Astrocyte (in vitro differentiated cells and primary cell): ENCODE measurements at places on chromosomes 6 and 20. TPM values are rescaled to one million over a fixed set of nuclear protein-coding genes. Genes with fewer than 3 reads are reported as not detected.

DNA sequence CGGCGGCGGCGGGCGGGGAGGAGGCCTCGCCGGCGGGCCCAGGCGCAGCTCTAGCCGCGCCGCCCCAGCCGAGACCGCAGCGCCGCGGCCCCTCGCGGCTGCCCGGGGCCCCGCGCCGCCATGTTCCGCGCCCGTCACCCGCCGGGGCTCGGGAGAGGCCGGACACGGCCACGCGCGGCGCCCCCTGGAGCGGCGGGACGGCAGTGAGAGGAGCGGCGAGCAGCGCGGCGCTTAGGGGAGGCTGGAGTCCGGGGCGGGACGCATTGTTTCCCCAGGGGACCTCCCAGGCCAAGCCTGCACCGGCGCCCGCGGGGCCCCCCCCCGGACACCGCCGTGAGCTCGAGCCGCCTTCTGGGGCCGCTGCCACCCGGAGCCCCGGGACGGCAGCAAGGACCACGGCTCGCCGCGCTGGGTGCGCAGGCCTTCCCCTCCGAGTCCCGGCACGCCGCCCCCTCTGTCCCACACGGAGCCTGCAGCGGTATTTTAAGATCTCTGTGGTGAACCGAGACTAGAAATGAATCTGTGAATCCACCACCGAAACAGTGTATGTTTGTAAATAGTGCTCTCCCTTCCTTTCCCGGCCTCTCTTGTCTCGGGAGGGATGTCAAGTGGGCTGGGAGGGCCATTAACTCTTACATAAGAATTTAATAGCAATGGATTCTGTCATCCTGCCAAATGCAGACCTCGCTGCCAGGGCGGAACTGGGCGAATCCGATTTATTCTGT is 424 bp upstream of the KIF13A start:
- H3K4me1 ChIP-seq = peaks cover 27% of the 10 kb centered on the region
- no peaks in the 10 kb centered on the region for H3K36me3 ChIP-seq
- H3K27me3 ChIP-seq = no peaks in the 10 kb centered on the region
- peak overlapping the region; percentile 65 for H3K4me3 ChIP-seq

DNA sequence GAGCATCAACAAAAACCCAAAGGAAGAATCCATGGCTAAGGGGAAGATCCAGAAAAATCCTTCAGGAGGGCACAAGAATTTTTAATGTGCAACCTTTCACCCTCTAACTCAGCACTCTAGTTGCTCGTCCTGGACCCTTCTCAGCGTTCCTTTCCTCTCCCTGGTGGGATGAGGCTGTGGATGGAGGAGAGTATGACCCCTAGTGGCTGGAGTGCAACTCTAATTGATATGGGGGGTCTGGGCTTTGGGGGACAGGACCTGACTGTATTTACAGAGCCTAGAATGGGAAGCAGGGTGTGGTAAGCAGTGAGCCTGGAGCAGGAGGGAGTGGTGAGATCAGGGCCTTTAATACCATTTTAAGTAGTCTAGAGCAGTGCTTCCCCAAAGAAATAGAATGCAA is 83.9 kb upstream of the CEP85L start:
- H3K36me3 ChIP-seq = no peaks in the 10 kb centered on the region
- no peak for DNase-seq
- H3K27ac ChIP-seq = no peak overlapping the region
- H3K4me1 ChIP-seq = no peaks in the 10 kb centered on the region
- H3K27me3 ChIP-seq = no peaks in the 10 kb centered on the region

GRCh38 chr20:36839150-36839549 is 36.8 kb upstream of the TLDC2 start:
- no peak for DNase-seq
- no peaks in the 10 kb centered on the region for H3K36me3 ChIP-seq
- H3K4me3 ChIP-seq = no peak overlapping the region
- H3K4me1 ChIP-seq = peaks cover 25% of the 10 kb centered on the region
- H3K27ac ChIP-seq = no peak overlapping the region

DNA sequence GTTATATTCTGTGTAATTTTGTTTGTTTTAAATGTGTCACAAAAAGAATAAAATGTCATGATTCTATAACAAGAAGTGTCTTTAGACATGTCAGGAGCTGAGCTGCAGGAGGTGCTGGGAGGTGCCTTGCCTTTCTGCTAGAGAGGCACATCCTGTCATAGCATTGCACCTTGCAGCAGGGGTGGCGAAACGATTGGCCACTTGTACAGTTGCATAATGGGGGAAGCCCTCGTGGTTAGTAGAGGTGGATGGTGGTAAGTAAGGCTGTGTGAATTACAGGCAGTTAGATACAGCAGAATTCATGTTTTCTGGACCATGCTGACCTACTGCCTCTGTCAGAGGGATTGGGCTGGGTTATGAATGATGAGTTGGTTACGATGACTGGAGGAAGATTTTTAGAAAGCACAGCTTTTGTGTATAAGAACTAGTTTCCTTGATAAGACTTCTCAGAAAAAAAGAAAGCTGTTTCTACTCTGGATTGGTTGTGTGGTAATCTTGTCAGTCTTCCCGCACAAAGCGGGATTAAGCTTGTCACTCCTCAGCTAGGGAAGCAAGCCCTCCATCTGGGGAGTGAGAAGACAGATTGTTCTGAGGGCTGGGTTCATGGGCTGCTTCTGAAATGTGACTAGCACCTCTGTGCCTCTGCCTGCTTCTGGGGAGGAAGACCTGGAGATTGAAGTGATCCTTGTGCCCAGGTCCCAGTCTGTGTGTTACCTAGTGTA is 74.9 kb downstream of the FOXO3 start:
- DNase-seq = no peak
- no peak overlapping the region for H3K27ac ChIP-seq
- H3K4me3 ChIP-seq = no peak overlapping the region
- H3K27me3 ChIP-seq = no peaks in the 10 kb centered on the region
- no peaks in the 10 kb centered on the region for H3K4me1 ChIP-seq

GRCh38 chr6:145502416-145502815 is 232.9 kb downstream of the EPM2A start:
- no peak for DNase-seq
- no peak overlapping the region for H3K4me3 ChIP-seq
- H3K36me3 ChIP-seq = no peaks in the 10 kb centered on the region
- H3K27me3 ChIP-seq = no peaks in the 10 kb centered on the region

GRCh38 chr6:41785689-41786450 is 1.6 kb upstream of the TOMM6 start:
- DNase-seq = no peak
- peaks cover 10% of the 10 kb centered on the region for H3K4me1 ChIP-seq
- no peak overlapping the region for H3K27ac ChIP-seq
- peak overlapping the region; percentile 88 for H3K4me3 ChIP-seq

DNA sequence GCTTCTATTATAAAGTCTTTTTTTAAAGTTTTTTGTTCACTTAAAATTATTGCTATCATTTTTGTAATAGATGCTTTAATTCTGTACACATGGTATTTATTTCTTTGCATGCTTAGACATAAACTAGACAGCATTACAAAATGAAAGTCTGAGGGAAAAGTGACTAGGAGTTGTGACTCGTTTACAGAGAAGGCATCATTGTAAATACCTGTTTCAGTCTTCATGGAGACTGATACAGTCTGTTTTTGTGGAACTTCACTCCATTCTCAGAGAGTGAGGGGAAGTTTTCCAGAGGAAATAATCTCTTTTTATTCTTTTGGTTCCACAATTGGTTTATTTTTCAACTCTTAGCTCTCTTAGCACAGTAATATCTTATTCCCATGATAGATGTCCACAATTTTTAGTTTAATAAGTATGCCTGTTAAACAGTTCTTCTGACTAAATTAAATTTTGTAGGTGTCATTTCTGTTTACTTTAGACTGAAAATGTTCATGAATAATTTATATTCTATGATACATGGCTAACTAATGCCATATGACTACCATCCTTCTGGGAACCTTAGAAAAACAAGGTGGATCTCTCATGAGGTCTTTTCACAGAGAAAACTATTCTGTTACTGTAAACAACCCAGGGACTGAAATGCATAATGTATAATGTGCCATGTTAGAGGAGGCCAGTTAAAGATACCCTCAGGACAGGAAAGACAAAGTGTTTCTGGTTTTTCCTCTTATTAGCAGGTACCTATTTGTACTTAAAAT is 69.2 kb downstream of the MYO6 start:
- no peaks in the 10 kb centered on the region for H3K27me3 ChIP-seq
- DNase-seq = peak; percentile 42
- H3K4me3 ChIP-seq = no peak overlapping the region
- no peaks in the 10 kb centered on the region for H3K36me3 ChIP-seq

DNA sequence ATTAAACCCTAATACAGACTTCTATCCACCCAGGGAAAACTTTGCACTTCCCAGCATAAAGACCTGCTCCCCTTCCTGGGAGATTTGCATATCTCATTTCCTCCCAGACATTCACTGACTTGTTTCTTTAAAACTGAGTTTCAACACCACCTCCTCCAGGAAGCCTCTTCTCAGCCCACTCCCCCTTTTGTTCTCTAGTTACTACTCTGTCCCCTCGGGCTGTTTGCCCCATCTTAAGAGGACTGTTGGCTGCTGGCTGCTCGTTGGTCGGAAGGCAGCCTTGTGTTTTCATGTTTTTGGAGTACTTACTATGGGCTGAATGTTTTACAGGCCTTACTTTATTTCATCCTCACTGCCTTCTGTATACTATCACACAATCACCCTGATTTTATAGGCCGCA is 6.6 kb downstream of the ARHGAP40 start:
- H3K27ac ChIP-seq = no peak overlapping the region
- H3K4me3 ChIP-seq = no peak overlapping the region
- peaks cover 4% of the 10 kb centered on the region for H3K4me1 ChIP-seq
- no peak for DNase-seq

The NDRG3 gene
- total RNA-seq = 30.4 and 33.1 TPM in 2 replicates

The SEL1L2 gene
- total RNA-seq = not detected in 2 replicates
